GM13977 (cell line): ENCODE measurements at places on chromosomes 5 and 9.

DNA sequence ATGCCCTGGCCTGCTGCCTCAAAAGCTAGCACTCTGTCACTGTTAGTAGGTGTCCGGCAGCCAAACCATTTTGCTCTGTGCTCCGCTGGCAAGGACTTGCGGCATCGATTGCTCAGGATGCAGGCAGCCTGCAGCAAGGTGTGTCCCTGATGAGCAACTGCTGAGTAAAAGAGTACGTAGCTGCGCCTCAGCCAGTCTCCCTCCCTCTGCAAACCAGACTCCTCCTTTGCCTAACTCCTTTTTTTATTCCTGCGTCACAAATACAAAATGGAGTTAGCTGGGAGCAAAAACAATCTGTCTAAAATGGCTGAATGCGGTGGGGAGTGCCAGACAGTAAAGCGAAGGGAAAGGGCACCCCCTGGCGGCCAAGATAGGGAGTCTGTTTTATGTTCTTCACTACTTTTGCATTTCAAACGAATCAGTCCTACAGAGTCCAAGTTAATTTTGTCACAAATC lies 61.1 kb downstream of the DIAPH1 start:
- DNase-seq: peak; percentile 45

DNA sequence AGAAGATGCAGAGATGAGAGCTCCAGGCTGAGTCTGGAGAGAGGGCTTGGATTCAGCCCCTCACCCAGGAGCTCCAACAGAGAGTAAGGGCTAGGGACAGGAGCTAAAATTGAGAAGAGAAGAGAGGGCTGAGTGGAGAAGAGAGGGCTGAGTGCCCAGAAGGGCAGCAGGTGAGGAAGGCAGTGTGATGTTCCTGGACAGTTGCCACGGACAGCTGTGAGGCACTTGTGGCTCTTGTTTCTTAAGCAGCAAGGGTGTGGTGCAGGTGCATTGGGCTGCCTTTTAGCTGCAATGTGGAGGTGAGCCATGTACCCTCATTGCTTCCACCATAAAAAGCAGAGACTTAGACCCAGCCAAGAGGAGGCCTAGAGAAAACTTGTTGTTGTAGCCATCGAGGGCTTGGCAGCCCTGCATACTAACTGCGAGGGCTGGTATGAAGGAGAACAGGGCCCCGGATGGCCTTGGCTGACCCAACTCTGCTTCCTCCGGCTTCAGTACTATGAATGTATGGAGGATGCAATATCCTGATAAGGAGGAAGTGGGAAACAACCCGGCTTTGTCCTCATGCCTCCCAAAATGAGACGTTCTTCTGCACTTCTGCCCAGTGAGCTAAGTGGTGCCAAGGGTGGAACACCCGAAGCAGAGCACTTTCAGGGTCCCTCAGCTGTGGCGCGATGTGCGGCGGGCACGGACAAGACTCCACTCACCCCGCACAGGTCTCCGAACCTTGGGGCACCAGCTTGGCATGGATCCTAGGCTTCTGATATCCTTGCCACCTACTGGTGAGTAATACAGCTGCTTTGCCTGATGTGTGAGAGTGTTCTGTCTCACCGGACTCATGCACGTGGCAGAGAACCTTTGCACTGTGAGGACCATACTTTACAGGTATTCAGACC lies 65.2 kb downstream of the LRRC70 start:
- DNase-seq: no peak

DNA sequence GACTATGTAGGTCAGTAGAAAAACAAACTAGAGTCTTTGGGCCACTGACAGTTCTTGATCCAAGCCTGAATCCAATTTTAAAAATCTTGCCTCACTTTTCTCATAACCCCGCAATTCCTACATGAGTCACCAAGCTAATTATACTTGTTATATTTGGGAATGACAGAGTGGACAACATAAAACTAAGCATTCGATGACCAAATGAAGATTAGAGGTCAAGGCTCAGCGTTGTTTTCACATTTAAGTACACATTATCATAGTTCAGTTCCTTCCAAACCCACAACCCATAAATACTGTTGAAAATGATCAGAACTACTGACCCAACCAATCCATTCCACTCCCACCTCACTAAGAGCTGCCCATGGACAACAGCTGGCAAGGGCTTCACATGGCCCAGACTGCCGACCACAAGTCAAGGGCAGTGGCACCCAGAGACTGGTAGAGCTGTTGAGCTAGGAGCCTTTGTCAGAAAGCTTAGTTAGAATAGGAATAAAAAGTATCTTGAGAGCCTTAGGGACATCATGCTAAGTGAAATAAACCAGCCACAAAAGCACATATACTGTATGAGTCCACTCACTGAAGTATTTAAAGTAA lies 64.2 kb downstream of the MYO10 start:
- no peak for DNase-seq

DNA sequence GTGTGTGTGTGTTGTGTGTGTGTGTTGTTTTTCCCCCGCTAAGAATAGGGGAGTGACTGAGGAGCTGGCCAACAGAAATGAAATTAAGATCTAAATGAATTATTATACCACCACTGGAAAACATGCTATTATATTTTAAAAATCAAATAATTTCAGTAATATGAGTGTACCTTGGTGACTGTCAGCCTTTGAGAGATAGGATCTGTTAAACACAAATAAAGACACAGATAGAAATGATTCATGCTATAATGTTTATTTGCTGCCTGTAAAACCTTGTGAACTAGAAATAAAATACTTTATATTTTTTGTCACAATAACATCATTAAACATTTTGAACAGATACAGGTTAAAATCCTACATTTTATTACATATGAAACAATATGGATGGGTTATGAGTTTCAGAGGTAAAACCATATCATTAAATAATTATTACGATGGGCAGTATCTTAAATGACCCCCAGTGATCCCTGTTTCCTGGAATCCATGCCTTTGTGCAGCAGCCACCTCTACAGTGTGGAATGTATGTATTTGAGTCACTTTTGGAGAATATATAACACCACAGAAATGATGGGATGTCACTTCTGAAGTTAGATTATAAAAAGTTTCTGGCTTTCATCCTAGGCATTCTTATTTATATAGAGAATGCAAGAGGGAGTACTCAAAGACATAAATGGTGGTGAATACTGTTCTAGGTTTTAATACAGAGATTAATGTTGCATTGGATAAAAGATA lies 617.2 kb downstream of the CDH18 start:
- DNase-seq: no peak

DNA sequence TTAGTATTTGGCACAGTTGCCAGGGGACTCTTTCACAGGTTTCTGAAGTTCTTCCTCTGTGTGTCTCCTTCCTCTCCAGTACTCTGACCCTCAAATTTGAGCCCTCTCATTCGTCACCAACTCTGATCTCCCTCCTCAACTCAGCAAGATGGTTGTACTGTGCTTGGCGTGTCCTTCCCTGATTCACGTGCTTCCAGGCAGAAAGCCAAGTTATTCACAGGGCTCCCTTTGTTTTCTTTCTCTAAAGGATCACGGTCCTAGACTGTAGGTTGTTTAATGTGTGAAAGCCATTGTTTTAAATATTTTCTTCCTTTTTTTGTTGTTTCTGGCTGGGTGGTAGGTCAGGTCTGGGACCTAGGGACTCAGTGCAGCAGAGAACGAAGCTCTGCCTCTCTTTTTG lies 142.9 kb downstream of the DMAC1 start:
- DNase-seq: no peak

- no peak for DNase-seq
Measured at GRCh38 chr9:98429613-98430012, 174.2 kb upstream of the TBC1D2 start.

GRCh38 chr9:71333321-71333720 lies 211.9 kb upstream of the TRPM3 start:
- no peak for DNase-seq

GRCh38 chr9:98698856-98699255 lies 9.9 kb downstream of the GABBR2 start:
- no peak for DNase-seq

- DNase-seq: no peak
Measured at GRCh38 chr9:35044071-35044470, 28.4 kb downstream of the VCP start.

GRCh38 chr9:117120061-117120460 lies 294.8 kb downstream of the ASTN2 start:
- DNase-seq: no peak

GRCh38 chr5:3784854-3785253 lies 189.2 kb downstream of the IRX1 start:
- no peak for DNase-seq

- DNase-seq: peak; percentile 83
Measured at GRCh38 chr9:126514037-126514821, 99.5 kb upstream of the LMX1B start.

DNA sequence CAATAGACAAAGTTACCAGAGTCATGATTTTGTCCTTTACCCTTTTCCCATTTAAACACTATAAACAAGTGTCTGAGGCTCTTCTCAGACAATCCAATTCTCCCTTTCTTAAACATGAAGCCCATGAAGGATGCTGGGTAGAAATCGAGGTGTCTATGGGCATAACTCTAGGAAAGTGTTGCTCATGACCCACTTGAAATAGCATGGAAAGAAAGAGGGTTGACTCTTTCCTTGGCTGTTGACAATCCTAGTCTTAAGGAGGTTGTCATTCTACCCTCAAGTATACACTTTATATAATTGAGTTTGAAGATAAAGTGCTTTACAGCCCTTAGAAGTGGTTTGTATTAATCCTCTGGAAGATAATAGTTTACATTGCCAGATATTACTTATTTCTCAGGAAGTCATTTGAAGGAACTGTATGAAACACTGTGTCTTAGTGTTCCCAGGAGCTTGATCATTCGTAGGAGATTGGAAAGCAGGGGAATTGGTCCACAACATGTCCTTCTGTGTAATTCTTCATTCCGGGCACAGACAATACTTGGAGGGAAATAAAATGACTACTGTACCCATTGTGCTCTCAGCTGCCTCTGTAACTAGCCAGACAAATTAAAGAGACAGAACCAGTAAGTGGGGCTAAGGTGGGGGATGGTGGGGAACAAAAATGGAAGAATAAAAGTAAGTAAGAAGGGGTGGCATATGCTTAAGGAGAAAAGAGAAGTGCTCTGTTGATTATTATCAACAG lies 1078.3 kb upstream of the DMAC1 start:
- DNase-seq: no peak

DNA sequence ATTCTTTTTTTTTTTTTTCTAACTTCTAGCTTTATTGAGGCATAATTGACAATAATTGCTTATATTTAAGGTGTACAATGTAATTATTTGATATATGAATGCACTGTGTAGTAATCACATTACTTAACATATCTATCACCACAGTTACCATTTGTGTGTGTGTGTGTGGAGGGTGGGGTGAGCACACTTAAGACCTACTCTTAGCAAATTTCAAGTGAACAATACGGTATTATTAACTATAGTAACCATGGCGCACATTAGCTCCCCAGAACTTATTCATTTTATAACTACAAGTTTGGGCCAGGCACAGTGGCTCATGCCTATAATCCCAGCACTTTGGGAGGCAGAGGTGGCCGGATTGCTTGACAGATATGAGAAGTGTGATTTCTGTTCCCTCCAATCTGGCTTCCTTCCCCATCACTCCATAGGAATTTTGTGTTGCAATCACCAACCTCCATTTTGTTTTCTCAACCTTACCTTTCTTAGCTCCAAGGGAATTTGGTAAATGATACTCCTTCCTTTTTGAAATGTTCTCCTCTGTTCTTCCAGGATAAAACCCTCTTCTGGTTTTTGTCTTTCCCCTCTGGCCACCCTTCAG lies 14.9 kb downstream of the TXN start:
- DNase-seq: no peak

- no peak for DNase-seq
Measured at GRCh38 chr9:27341545-27342294, 44.8 kb upstream of the EQTN start.

GRCh38 chr5:67732921-67733320 lies 482.6 kb upstream of the PIK3R1 start:
- DNase-seq: no peak

DNA sequence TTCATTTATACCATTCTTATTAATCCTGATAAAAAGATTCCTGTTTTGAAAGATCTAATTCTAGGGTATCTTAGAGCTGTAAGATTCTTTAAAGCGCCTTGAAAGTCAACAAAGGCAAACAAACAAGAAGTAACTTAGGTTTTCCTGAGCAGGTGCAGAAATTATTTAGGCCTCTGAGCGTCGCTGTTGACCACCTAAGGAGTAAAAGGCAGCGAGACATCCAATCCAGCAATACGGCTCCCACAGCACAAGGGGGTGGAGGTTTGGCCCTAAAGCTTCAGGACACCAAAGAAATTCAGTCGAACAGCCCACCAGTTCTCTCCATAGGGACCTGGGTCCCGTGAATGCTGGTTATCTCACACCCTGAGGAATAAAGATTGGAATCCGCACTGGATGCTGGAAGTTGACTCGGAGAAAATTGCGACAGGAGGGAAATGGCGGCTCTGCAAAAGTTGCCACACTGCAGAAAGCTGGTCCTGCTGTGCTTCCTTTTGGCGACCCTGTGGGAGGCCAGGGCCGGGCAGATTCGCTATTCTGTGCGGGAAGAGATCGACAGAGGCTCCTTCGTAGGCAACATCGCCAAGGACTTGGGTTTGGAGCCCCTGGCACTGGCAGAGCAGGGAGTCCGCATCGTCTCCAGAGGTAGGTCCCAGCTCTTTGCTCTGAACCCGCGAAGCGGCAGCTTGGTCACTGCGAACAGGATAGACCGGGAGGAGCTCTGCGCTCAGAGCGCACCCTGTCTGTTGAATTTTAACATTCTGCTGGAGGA lies at the start of gene PCDHGA2:
Gene PCDHGA2 (plus strand): TSS at position 223 of the 769 bp plus-strand sequence.
- DNase-seq: no peak

DNA sequence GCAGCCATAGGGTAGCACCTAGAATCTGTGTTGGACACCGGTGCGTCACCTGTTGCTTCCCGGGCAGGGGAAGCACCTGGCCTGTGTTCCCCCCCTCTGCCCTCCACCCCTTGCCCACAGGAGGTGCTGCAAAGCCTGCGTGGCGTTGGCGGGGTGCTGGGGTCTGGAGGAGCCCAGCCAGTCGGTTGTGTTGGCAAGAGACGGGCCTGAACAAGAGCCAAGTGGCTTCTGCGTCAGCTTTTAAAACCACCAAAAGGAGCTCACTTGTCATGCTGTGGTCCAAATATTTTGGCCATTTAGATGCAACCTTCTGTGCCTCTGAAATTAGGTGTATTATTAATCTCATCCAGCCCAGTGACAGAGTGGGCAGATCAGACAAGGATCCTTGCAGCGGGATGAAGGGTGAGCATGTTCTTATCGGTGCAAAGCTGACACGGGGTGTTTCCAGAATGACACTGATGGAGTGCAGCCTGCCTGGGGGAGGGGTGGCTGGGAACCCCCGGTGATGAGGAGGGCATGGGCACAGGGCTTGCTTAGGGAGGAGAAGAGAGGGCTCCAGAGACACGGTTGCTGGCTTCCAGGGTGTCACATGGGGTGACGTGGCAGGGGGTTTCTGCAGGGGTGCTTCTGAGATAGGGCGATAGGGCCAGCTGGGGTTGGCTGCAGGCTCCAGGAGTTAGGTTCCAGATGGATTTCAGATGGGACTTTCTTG lies 9.7 kb upstream of the RXRA start:
- DNase-seq: no peak

- no peak for DNase-seq
Measured at GRCh38 chr9:32200896-32201295, 183.5 kb upstream of the ACO1 start.

DNA sequence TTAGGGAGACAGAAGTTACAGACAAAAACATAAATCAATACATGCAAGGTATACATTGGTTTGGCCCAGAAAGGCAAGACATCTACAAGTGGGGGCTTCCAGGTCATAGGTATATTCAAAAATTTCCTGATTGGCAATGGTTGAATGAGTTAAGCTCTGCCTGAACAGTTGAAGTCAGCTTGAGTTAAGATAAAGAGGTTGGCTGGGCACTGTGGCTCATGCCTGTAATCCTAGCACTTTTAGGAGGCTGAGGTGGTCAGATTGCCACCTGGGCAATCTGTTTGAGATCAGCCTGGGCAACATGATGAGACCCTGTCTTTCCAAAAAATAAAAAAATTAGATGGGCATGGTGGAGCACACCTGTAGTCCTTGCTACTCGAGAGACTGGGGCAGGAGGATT lies 16.3 kb downstream of the TMC1 start:
- DNase-seq: no peak
